ENCODE measurements at places on chromosomes 7 and 10. TPM values are rescaled to one million over a fixed set of nuclear protein-coding genes. Genes with fewer than 3 reads are reported as not detected.
A peak's percentile ranks its signal among the peaks of the same experiment; 100 is the strongest.

DNA sequence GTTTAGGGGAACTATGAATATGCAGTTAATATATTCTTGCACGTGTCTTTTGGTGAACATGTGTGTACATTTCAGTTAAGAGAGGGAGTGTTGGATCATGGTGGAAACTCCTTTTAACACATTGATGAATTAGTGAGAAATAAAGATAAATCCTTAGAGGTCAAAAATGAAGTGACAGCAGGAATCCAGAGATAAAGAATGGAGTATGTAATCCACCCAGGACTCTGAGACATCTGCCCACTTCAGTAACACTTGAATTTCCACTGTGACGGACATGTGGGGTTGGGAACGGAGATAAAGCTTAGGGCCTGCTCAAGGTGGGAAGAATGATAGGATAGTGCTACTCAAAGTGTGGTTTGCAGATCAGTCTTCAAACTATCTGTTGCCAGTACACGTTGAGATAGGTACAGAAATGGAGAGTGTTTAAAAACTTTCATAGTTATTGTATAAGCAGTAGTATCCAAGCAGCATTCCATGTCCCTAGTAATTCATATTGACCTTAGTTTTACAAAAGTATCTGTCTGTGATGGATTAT lies 6.6 kb upstream of the RELN start:
- DNase-seq = no peak

DNA sequence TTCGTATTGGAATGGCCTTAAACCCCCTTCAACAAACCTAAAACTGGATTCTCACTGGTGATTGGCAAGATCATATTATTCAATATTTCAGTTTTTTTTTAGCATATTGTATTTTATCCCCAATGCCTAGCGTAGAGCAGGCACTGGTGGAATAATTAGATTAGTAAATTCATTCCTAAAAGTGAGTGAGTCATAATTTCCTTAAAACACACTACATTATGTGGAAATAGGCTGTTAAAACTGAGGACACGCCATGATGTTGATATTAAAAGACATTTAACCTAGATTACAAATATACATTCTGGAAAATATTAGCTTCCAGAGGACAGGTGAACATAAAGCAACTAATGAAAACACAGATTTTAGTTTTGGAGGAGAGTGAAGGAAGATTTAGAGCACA lies 463.9 kb downstream of the PARD3 start:
- DNase-seq = no peak

GRCh38 chr10:104353325-104354048 lies at the start of gene CFAP58:
TSS of gene CFAP58 (plus strand) at chr10:104353833. CDS start at chr10:104353898, 65 bp downstream.
- DNase-seq = peak; percentile 83

GRCh38 chr7:51706851-51707250 lies 390.2 kb upstream of the COBL start:
- no peak for DNase-seq

- DNase-seq = no peak
These were observed 4.3 kb upstream of the UTF1 start for GRCh38 chr10:133225707-133226191.

- DNase-seq = no peak
These were observed 71.1 kb upstream of the CUX1 start for GRCh38 chr7:101746314-101746713.

- DNase-seq = no peak
These were observed 29.9 kb upstream of the ZMIZ1 start for GRCh38 chr10:79038841-79039201.

DNA sequence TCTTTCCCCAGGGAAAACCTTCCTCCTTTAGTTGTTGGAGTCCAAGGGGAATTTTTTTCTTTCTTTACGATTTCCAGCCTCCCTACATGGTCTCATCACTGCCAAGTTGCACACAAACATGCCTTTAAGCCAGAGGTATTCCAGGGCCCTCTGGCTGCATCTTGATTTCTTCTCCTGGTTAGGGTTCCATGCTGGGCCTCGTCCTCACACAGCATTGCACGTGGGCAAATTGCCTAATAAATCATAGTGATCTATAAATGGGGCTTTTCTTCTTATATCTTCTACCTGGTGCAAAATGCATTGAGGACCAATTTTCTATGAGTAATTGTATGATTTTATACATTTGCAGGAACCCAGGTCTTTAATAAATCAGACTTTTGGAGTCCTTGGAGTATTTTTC lies 284.2 kb downstream of the C7orf25 start:
- DNase-seq = no peak

DNA sequence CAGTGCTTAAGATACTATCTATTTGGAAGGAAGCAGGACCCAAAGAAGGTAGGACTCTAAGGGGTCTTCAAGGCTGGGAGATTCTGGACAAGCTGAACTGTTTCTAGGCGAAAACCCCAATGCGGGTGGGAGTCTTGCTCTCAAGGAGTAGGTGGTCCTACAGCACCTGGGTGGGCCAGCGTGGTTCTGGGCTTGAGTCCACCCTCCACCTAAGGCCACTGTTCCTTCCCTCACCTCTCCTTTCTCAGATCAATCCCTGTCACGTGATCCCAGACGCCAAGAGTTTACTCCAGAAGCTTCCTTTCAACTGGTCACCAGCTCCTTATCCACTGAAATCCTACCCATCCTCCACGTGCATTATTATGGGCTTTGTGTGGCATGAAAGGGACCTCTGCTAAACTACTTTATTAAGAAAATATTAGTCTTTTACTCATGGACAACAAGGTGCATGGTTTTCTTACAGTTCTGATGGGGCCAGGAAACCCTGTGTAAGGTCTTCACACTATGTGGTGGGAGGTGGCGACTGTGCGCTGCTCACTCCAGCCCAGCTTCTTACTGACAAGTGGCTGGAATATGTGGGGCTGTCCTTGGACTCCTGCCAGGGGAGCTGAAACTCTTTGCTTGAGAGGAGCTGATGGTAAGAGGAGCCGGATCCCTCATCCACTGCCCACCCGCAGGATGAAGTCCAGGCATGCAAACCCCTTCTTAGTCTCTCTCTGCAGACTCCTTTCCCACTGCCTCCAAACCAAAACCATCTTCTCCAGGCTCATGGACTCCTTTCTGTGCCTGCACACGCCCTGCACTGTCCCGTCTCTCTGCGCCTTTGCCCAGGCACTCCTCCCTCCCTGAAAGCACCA lies 1.6 kb downstream of the ZNF746 start:
- no peak for DNase-seq

DNA sequence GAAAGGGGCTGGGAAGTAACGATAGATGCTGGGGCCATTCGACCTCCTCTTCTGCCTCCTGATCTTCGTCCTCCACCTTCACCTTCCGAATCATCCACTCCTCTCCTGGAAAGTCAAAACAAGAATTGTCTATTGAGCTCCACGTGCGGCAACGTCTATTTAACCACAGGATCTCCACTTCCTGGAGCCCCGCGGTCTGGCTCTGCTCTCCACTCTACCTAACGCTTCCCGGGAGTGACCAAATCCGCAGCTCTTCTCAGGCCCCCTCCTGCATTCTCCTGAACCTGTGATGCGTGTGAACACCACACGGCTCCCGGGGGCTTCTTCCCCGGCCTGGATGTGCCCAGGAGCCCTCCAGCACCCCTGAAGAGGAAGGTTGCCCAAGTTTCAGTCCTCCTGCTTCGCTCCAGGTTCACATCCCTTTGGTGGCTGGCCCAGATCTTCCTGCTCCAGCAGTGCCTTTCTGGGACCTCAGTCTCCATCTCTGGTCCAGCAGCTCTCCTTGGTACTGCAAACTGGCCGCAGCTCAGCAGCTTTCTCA lies 7.2 kb downstream of the ZNF467 start:
- DNase-seq = no peak

- DNase-seq = no peak
These were observed 7.3 kb upstream of the SLC25A13 start for GRCh38 chr7:96329241-96329640.

- DNase-seq = no peak
These were observed 4.5 kb downstream of the CYP26C1 start for GRCh38 chr10:93064874-93065660.

GRCh38 chr10:15879663-15880062 lies 19.4 kb upstream of the MINDY3 start:
- DNase-seq = no peak

- DNase-seq = no peak
These were observed 614.6 kb upstream of the MGMT start for GRCh38 chr10:128852449-128852848.

GRCh38 chr7:2931034-2931415 lies 86.9 kb upstream of the GNA12 start:
- DNase-seq = no peak

- no peak for DNase-seq
These were observed 1.0 kb downstream of the BEND7 start for GRCh38 chr10:13527864-13528122.

GRCh38 chr10:124351481-124352220 lies 67.1 kb downstream of the OAT start:
- no peak for DNase-seq

The FOXI2 gene
- total RNA-seq = not detected

The CPA1 gene
- total RNA-seq = not detected

The WEE2 gene
- not detected for total RNA-seq

The ZNF786 gene
- total RNA-seq = 18.8 TPM

The LEP gene
- total RNA-seq = not detected

The SUFU gene
- 16.4 TPM for total RNA-seq
